ENCODE measurements at places on chromosomes 2 and 18.
A peak's percentile ranks its signal among the peaks of the same experiment; 100 is the strongest.

- DNase-seq = no peak
Observed at GRCh38 chr2:170696948-170697347, 18.2 kb upstream of the SP5 start.

- no peak for DNase-seq
Observed at GRCh38 chr2:199875400-199875799, 24.4 kb upstream of the FTCDNL1 start.

GRCh38 chr2:180222644-180223043, 215.5 kb upstream of the CWC22 start:
- DNase-seq = peak; percentile 47

- DNase-seq = no peak
Observed at GRCh38 chr2:240629619-240629967, 4.3 kb downstream of the GPR35 start.

- DNase-seq = no peak
Observed at GRCh38 chr2:65511306-65511705, 78.9 kb upstream of the SPRED2 start.

DNA sequence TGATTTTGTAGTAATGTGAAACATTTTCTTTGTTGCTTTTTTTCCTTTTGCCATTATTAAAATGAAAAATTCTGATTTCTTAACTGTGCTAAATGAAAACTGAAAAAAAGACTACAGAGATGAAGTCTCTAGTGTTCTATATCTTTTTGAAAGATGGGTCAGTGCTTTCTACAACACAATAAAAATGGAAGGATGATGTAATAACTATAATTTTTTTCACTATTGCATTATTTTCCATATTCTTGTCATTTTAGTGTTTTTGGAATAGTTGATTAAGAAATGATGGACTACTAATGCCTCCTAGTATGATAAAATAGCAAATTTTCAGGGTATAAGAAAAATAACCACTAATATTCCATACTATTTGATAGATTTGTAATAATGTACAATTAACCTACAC, 7.2 kb downstream of the PSMD14 start:
- DNase-seq = no peak

- no peak for DNase-seq
Observed at GRCh38 chr2:128777196-128778035, 458.7 kb upstream of the HS6ST1 start.

- no peak for DNase-seq
Observed at GRCh38 chr2:120880381-120880780, 144.7 kb downstream of the GLI2 start.

- no peak for DNase-seq
Observed at GRCh38 chr18:11215216-11215615, 65.8 kb upstream of the PIEZO2 start.

DNA sequence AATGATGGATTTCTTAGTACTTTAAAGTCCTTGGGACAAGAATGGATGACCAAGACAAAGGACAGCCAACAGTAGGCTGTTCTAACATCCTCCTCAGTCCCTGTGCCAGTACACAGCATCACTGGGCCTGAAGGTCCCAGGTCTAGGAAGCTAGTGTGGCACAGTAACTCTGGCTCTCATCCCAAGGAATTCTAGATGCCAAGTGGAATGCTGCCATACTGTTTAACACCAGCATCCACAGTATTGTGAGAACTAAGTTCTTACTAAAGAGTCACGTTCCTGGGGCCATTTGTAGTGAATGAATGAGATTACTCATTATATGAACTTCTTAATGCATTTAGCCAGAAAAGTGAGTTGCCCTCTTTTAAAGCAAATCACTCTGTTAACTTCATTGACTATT, 68.2 kb upstream of the LYPD1 start:
- no peak for DNase-seq

DNA sequence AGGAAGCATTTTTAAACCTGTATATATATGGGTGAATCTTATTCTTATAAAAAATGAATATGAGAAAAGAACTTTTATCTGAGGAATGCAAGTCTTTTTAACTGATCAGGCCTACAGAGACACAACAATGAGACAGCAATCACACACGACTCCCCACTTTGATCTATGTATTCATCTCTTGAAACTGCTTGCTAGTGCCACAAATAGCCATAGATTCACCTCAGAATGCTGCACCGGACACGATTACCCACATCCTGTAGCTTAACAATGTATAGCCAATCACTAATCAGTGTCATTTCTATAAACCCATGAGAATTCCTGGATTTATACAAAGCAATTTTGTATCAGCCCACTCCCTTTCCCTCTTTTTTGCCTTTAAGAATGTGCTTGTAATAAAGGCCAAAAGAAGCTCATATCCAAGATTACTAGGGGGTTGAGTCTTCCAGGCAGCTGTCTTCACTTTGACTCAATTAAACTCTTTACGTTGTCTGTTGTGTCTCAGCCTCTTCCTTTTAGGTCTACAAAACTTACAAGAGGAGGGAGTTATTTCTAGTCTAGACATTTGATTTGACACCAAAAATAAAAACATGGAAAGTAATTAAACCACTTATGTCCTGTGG, 94.9 kb downstream of the MBD2 start:
- no peak for DNase-seq

DNA sequence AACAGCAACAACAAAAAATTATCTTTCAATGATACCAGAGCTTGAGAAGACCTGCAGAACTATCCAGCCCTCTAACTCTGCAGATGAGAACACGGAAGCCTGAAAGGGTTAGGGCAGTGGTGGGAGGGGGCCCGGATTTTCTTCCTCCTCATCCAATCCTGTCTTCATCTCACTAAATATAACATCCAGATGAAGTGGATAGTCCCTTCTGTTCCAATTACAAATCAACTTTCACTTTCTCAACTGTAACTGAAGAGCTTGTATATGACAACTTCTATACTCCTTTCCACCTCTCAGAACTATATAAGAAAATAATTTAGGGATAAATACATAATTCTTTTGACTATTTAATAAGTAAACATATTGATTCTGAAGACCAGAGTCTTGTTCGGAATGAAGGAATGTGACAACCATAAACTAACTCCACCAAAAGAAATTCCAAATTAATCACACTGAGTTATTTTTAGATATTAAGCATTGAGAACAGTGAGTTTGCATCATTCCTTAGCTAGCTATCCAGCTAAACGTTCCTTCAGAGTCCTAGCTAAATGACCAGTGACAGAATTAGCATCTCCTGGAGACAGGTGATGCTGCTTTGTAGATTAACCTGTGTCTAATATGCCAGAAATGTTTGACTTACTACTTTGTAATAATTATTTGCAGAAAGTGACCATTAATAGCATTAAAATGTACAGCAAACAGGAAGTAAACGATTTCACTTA, 32.7 kb downstream of the SFT2D3 start:
- DNase-seq = peak; percentile 32

DNA sequence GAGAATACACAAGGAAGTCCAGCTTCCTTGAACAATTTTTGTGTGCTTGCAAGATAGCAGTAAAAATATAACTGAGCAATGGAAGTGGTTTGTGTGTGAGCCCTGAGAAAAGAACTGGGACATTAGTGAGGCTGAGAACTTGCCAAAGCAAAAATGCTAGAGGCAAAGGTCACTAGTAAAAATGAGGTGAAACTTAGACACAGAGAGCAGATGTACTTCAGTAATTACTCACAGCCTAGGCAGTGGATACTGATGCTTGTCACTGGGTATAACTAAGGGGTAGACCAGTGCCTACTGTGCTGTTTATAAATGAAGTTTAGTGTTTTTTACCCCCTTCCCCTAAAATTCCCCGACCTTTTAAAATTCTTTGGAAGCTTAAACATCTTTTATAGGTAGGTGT, 450.1 kb downstream of the LPIN1 start:
- DNase-seq = no peak

GRCh38 chr2:212249451-212249850, 289.2 kb downstream of the ERBB4 start:
- peak; percentile 9 for DNase-seq

DNA sequence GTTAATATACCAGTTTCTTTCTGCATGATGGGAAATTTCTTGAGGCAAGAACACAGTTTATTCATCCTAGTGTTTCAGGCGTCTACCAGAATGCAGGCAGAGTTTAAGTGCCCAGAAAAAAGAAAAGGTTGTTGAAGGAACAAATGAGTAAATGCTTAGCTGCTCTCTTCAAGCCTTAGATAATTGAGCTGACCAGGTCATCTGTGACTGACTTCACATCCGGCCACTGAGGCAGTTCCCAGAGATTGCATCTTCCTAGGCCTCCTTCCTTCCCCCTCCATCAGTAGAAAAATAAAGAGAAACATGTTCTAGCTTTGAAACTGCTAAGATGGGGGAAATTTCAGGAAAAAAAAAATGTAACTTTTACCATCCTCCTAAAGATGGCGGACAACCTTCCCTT, 9.4 kb upstream of the TMEM163 start:
- no peak for DNase-seq

- no peak for DNase-seq
Observed at GRCh38 chr2:40513201-40513600, 61.3 kb upstream of the SLC8A1 start.

- DNase-seq = no peak
Observed at GRCh38 chr2:199370150-199370780, 87.5 kb downstream of the SATB2 start.

GRCh38 chr2:226893216-226893615, 57.4 kb downstream of the RHBDD1 start:
- no peak for DNase-seq

- DNase-seq = peak; percentile 38
Observed at GRCh38 chr2:31137211-31138036, 816 bp downstream of the GALNT14 start.

GRCh38 chr2:121999264-121999663, 243.8 kb downstream of the TSN start:
- peak; percentile 7 for DNase-seq

DNA sequence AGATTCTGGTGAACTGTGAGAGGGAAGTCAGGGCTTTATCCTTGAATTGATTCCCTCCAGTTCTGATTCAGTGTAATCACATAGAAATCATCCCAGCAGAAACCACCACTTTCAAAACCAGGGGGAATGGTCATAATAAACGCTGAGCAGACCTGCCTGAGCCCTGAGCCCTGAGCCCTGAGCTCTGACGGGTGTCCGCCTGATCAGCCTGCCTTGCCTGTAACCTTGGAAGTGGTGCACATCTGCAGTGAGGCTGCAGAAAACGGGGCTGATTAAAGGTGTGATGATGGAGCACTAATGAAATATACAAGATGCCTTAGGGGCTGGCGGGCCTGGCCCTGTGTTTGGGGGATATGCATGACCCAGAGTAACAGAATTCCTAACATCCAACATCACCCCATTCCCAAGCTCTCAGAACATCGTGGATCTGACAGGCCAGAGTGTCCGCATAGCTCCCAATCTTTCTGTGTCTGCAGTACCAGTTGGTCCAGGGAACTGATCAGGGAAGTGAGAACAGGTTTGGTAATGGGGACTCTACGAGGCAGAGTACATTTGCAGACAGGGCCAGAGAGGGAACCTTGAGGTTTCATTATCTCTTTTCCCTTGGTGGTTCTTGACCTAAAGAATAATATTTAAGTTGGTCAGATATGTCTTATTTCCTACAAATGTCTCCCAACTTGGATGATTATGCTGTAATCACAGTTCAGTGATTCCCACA, 37.8 kb downstream of the KCTD18 start:
- DNase-seq = no peak

DNA sequence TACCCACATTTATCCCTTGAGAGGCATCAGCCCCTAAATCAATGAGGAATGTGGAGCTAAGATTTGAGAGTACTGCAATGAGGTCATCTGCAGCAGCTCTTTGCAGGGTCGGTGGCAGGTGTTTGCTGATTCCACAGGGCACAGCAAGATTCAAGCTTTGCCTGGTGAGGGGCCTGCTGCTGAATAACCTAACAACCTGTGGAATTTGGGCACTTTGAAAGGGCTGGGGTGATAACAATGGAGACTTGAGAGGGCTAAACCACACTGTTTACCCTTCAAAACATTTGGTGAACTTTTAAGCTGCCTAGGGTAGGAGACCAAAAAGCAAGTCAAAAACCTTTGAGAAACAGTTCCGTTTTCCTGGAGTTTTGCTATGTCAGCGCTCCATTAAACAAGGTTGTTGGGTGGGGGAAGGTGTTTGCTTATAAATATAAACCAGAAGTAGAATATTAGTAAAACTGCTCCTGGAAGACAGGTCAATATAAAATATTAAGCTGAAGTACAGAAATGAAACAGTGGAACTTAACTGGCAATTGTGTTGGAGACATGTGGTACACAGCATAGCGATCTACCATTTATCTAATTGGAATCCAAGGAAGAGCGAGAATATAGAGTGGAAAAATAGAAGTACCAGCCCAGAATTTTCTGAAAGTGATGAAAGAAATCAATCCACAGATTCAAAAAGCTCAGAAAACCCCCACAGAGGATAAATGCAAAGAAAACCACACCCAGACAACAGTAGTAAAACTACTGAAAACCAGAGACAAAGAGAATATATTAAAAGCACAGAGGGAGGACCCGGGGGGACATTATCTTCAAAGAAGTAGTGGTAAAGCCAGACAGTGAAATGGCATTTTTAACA, 15.7 kb downstream of the COPS8 start:
- DNase-seq = no peak

GRCh38 chr2:239721531-239721930, 303.6 kb downstream of the NDUFA10 start:
- no peak for DNase-seq

DNA sequence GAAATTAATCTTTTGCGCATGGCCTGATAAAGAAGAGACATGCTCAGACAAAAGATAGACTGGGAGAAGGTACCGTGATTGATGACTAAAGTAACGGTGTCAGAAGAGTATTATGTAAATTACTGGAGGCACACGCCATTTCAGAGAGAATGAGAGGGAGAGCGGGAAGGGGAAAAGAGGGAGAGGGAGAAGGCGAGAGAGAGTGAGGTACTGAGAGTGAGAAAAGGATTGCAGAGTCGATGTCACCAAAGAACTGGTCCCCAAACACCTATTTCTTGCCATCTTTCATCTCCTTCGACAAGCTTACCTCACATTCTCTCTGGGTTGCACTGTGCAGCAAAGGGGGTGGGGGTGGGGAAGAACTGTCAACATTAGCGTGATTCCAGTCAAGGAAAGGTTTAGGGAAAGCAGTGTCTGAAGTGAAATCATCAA, 673.7 kb downstream of the BCL11A start:
- no peak for DNase-seq

- DNase-seq = peak; percentile 87
Observed at GRCh38 chr2:173657996-173658717, 303.5 kb downstream of the CDCA7 start.

- DNase-seq = no peak
Observed at GRCh38 chr18:8791171-8791651, 85.9 kb downstream of the MTCL1 start.

DNA sequence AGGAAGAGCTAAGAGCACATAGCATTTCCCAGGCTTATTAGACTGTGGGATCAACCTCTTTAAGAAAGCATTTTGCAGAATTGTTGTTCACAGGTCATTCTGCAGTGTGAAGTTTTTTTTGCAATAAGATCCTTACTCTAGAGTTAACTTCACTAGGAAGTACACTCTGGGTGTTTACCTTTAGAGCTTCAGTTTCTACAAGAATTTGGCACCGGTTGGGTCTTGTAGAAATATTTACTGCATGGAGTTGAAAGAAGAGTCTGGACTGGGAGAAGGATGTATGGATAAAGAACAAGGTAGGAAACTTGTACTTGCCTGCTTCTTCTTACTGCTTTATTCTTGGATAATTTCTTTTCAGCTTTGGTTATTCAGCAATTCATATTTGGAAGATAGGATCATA, 944.9 kb upstream of the GYPC start:
- no peak for DNase-seq

GRCh38 chr2:86213699-86214502, 14.6 kb downstream of the MRPL35 start:
- no peak for DNase-seq
